ENCODE measurements at places on chromosomes 1 and 21.

GRCh38 chr21:42250422-42251403 lies 31.8 kb downstream of the ABCG1 start:
- no peak for DNase-seq

DNA sequence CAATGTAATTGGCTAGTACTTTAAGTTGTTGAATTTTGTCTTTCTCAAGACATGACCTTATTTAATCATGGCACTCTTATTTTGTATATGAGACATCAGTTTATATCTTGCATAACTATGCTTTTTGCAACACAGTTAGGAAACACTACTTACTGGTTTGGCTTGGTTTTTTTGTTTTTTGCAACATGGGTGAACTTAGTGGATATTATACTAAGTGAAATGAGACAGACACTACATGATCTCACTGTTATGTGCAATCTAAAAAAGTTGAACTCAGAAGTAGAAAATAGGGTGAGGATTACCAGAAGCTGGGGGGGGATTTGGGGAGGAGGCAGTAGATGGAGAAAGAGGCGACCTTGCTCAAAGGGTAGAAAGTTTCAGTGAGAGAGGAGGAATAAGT lies 132.1 kb downstream of the PLA2G4A start:
- no peak for DNase-seq

DNA sequence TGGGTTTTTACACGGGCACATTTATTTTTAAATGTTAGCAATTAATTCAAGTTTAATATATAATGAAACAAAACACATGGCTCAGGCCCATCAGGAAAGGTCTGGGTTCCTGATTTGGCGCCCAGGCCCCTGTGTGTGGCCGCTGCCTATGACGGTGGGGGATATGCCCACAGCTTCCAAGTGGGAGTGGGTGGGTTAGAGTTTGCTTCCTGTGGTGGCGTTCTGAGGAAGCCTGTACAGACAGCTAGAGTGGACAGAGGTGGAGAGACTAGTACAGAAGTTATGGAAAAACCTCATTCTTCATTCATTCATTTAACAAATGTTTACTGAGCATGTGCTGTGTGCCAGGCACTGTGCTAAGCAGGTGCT lies 22.4 kb upstream of the EPS8L3 start:
- DNase-seq, result no peak

DNA sequence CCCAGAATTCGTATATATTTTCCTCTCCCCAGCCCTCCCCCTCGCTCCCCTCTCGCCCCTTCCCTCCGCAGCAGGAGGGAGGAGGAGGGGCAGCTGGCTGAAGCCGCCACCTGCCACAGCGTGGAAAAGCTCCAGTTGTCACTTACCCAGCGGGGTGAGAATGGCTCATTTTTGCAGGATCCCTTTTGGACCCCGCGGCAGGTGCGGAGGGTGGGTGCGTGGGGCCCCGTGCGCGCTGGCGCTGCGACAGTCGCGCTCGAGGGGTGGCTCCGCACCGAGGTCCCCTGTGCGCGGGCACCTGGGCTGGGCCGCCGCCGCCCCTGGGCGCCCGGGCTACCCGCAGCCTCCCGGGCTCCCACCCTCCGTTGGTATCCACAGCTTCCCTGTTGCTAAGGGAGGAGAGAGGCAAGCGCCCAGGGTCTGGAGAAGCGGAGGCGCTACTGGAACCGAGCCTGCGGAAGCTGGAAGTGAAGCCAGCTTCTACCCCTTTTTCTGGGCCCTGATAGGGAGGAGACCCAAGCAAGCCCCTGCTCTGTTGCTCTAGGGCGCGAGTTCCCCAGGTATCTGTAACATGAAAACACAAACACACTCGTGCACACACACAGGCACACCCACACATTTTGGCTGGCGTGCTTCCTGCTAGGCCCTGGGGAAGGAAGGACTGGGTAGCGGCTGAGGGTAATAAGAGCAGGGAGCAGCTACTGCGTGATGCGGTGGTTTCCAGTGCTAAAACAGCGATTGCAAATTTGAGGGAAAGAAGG lies at the start of gene ERICH3:
Gene ERICH3 (minus strand): TSS at position 442 of the 761 bp plus-strand sequence. CDS start 273 bp downstream, at position 169.
- peak; percentile 25 for DNase-seq

DNA sequence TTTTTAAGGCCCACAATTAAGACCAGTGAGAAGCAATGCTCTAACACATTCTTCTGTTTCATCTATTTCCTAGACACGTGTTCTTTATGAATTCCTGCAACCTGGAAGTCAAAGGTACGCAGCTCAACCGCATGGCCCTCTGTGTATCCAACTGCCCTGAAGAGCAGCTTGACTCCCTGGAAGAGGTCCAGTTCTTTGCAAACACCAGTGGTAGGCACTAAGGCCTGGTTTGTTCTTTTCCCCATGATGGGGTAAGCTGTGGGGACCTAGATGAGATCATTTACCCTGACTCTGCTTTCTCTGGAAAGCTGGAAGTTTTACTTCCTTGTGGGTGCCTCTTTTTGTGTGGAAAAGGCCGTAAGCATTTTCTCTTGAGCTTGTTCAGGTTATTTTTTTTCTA lies 7.3 kb downstream of the SLC44A3 start:
- DNase-seq, result no peak

DNA sequence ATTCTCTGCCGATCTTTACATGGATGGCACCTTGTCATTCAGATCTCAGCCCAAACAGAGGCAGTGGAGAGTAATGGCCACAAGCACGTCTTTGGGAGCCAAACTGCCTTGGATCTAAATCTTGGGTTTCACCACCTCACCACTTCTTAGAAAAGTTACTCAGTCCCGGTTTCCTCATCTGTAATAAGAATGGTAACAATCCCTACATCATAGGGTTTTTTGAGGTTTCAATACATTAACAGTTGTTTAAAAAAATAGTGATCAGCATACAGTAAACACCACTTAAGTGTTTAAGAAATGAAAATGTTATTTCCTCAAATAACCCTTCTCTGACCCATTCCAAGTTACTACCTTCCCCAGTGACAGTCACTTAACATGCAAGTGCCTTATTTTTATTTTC lies 38.5 kb upstream of the KCNA3 start:
- no peak for DNase-seq

DNA sequence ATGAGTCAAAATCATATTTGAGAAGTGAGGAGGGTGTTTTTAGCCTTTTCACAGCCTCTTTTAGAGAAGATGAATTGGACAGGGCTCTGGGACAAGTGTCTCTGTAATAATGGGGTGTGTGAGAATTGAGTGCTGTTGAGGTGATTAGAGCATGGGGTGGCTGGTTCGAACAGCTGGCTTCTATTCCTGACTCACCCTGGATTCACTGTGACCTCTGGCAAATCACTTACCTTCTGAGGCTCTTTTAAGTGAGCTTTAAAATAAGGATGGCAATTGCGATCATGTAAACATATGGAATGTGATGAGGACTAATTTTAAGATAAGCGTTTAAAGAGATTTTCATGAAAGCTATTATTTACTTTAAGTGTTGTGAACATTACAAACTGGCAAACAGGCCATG lies 243.4 kb downstream of the ADGRL2 start:
- no peak for DNase-seq

DNA sequence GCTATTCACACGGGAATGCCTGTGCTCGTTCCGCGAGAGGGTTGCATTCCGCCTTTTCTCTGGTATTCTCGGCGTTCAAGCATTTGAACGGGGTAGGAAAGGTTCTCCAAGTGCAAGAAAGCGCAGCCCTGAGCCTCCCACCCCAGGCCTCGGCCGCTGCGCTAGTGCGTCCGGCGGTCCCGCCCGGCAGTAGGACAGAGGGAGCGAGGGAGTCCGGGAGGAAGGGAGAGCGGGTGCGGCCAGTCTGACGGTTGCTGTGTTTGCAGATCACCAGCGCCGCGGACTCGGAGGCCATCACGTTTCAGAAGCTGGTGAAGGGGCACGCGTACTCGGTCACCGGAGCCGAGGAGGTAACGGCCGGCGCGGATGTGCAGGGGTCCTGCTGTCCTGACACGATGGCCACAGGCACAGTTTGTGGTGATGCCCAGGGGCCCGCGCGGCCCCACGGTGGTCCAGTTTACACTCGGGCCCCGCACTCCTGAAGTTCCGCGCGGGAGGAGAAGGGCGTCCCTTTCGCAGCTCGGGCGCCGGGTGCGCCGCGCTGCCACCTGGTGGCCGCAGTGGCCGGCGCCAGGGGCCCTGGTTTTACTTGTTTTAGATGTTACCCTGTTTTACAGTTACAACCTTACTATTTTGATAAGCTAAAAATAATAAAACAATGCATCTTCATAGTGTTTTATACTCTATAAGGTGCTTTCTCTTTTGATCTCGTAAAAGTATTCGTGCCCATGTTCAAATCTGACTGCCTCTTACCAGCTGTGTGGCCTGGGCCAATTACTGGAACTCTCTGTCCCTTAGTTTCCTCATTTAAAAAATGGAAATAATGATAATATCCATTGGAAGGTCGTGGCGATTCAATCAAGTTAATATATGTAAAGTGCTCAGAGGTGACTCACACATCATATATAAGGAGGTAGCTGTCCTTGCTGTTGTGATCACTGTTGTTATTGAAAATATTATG lies 36.7 kb downstream of the CAPN2 start:
- DNase-seq, result peak; percentile 85

DNA sequence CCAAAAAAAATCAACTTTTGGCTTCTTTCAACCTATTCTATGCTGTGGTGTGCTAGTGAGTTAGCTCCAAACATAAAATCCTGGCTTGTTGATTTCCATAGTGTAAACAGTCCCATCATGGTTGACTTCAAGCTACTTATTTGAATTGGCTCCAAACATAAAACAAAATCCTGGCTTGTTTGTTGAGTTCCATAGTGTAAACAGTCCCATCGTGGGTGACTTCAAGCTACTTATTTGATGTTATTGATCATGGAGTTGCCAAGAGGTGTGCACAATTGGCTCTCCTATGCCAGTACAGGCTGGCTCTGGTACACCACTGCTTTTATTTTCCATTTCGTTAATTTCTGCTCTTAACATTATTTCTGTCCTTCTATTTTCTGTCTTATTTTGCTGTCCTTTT lies 1.8 kb upstream of the COA6 start:
- no peak for DNase-seq

- no peak for DNase-seq
Observed at GRCh38 chr1:26066857-26067256, 573 bp downstream of the TRIM63 start.

GRCh38 chr21:16522548-16522947 lies 792.8 kb downstream of the USP25 start:
- no peak for DNase-seq

DNA sequence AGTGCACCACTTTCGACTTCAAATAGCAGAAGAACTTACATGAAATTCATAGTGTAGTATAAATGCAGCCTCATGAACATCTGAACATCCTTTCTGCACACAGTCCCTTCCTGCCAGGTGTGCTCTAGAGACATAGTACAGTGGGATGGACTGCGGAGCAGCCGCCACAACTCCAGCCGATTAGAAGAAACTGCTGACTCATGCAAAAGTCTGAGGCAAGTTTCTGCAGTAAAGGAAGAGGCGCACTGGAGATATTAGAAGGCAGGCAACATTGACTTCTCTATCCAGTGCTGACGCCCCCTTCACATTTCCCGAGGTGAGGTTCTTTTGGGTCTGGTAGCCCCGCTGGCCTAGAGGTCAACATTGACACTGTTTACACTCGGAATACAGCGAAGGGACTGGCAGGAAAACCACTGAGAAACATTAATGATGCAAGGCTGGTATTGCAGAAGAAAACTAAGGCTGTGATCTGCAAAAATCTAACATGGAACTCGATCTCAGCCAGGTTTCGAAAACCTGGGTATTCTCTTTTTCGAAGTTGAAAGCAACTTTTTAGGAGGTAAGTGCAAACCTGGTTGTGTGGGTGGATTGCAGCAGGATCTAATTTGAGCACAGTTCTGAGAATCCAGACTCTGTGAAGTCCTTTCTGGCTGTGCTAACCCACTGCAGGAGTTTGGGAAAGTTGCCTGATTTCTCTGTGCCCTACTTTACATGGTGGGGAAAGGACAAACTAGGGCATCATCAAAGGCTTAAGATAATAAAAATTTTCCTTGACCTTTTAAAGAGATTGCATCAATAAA lies 90.7 kb downstream of the CDC7 start:
- DNase-seq, result no peak

- DNase-seq, result no peak
Observed at GRCh38 chr1:162018418-162018817, 5.3 kb downstream of the OLFML2B start.

DNA sequence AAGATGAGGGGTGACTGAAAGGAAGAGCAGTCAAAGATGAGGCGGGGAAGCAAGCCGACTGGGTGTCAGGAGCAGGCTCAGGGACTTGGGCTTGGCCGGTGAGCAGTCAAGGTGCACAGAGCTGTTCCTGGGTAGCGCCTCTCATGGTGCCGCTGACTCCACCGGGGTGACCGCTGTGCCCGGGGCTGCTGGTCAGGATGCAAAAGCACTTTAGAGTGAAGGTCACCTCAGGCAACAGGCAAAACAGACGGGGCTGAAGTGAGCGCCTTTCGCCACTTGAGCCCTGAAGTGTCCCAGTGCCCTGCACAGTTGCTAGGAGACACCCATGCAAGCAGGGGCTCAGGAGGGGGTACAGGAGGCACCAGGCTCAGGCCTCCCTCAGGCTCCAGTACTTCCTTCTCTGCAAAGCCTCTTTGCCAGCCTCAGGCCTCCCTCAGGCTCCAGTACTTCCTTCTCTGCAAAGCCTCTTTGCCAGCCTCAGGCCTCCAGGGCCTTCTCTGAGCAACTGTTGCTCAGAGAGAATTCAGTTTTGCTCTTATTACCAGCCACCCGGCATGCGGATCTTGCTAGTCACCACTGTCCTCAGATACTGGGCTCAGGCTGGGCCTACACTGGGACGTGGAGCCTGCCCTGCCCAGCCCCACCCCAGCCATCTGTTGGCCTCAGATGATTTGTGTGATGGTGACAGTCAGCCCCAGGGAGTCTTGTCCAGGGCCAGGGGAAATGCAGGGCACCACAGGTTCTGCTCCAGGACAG lies 99.7 kb upstream of the IRF2BP2 start:
- DNase-seq, result no peak

- peak; percentile 52 for DNase-seq
Observed at GRCh38 chr1:24745711-24746413, 615 bp downstream of the CLIC4 start.

- DNase-seq, result peak; percentile 35
Observed at GRCh38 chr1:165815725-165816124, 11.7 kb upstream of the UCK2 start.

GRCh38 chr1:15056515-15057285 lies 96.8 kb upstream of the TMEM51 start:
- peak; percentile 38 for DNase-seq

- DNase-seq, result peak; percentile 73
Observed at GRCh38 chr1:70504821-70505193, 93.7 kb downstream of the CTH start.

GRCh38 chr1:214861615-214862014 lies 220.9 kb upstream of the KCNK2 start:
- no peak for DNase-seq

GRCh38 chr1:155012026-155012546 lies 9.5 kb downstream of the ZBTB7B start:
- peak; percentile 68 for DNase-seq

All from AG20443 (cell line).